ENCODE measurements at places on chromosomes 12 and 14.
A peak's percentile ranks its signal among the peaks of the same experiment; 100 is the strongest.

GRCh38 chr14:92686411-92686899, 62.0 kb downstream of the LGMN start:
- no peak for DNase-seq

GRCh38 chr14:32947081-32947480, 8.4 kb downstream of the NPAS3 start:
- no peak for DNase-seq

DNA sequence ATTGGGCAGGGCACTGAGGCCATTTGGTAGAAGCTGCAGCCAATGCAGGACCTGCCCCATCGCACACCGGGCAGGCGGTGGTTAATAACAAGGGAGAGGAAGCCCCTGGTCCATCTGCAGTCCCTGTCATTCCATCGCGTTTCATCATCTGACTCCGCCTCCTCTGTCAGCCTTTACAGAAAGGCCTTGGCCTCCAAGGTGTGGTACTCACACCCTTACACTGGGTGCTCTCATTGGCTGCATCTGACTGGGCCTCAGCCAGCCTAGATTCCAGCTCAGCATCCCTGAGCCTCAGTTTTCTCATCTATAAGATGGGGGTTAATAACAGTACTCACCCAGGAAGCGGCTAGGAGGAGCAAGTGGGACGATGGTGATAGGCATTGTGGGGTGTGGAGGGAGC, 14.7 kb upstream of the HHIPL1 start:
- peak; percentile 17 for DNase-seq

DNA sequence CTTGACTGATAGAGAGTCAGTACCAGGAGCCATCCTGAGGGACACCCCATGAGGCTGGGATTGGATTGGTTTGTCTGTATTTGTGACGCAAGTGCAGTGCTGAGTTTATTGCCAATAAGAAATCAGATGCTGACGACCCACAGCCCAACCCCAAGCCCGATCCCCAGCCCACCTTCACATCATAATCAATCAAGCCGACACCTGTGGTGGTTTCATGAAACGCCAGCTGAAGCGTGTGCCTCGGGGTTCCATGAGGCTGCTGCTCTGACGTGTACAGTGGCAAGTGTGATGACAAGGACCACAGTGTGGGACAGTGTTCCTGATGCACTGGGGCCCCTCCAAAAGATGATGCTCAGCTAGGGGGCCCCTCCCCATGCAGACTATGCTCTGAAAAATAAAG, 62.1 kb upstream of the C14orf180 start:
- no peak for DNase-seq

GRCh38 chr14:76126076-76126475, 25.6 kb upstream of the GPATCH2L start:
- DNase-seq = peak; percentile 75

- DNase-seq = peak; percentile 54
These were observed 48.7 kb downstream of the CHGA start for GRCh38 chr14:92971601-92972180.

- peak; percentile 48 for DNase-seq
These were observed 4.5 kb downstream of the TBX3 start for GRCh38 chr12:114679452-114679875.

GRCh38 chr12:1758887-1759286, 61.5 kb upstream of the LRTM2 start:
- DNase-seq = no peak

- no peak for DNase-seq
These were observed 116.8 kb downstream of the RIN3 start for GRCh38 chr14:92630367-92630766.

GRCh38 chr14:63179383-63179782, 24.9 kb upstream of the RHOJ start:
- DNase-seq = no peak

- DNase-seq = no peak
These were observed 283.9 kb upstream of the PRICKLE1 start for GRCh38 chr12:42873401-42873800.

DNA sequence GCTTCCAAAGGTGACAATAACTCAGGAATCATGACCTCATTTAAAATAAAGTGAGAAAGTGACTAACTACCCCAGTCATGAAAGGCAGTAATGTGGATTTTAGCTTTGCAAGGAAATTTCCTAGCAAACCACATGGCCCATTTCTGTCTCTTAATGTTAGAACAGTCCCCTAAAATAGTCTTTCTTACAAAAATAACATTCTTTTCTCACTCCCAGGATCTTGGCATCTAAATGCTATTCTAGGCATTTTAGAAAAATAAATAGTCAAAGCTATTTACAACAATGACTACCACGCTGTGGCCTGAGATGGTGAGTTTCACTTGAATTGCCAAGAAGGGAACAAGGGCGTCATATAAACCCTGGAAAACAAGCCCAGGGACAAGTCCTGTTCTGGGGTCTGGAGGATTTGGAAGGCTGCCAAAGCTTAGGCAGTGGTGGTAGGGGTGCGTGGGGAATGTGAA, 101.2 kb upstream of the CCDC175 start:
- DNase-seq = peak; percentile 80

GRCh38 chr14:35122696-35123387, 490 bp downstream of the PRORP start:
- DNase-seq = peak; percentile 62

DNA sequence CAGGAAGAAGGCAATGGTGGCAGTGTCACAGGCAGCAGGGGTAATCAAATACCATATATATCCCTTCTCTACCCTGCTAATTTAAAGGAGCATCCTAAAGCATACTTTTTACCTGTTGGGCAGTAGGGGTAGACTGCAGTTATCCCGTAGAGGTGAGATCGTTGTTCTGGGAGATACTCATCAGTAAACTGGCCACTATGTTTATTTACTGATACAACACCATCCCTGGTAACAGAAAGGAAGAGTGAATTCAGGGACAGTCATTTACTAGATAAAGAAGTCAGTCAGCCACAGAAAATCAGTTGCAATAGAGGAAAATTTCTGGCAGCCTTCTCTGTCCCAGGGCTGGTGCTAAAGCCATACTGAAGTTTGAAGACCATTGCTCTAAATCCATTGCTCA, 16.3 kb downstream of the RTRAF start:
- no peak for DNase-seq

DNA sequence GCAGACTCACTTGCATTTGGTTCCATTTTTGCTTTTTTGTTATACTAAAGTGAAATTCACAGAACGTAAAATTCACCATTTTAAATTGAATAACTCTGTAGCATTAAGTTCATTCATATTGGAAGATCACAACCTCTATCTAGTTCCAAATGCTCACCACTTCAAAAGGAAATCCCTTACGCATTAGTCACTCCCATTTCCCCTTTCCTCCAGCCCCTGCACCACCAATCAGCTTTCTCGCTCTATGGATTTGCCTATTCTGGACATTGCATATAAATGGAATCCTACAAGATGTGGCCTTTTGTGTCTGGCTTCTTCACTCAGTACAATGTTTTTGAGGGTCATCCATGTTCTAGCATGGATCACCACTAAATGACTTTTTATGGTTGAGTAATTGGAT, 294.5 kb downstream of the KSR2 start:
- DNase-seq = no peak

- DNase-seq = peak; percentile 89
These were observed 178.1 kb upstream of the ALG10B start for GRCh38 chr12:38138225-38139221.

- no peak for DNase-seq
These were observed 162.2 kb downstream of the DIO2 start for GRCh38 chr14:80049055-80049454.

GRCh38 chr14:75340921-75341320, 62.3 kb downstream of the FOS start:
- DNase-seq = no peak

DNA sequence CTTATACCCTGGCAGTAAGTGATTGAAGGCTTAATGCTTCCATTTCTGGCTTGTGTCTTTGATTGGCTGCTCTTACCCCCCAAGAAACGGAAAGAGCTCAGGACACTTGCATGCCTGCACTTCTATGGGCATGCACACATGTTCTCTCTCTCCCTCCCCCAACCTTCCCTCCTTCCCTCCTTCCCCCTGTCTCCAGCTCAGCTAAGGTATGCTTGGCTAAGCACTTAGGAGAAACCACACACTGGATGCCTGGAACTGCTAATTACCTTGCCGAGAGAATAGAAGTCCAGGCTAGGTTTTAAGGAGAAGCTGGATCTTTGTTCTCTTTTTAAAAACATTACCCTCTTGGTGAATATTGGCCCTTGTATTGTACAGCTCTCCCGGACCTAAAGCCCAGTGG, 1072.8 kb upstream of the TMEM132C start:
- DNase-seq = no peak

- no peak for DNase-seq
These were observed 28.8 kb downstream of the CLEC1A start for GRCh38 chr12:10069976-10070375.

DNA sequence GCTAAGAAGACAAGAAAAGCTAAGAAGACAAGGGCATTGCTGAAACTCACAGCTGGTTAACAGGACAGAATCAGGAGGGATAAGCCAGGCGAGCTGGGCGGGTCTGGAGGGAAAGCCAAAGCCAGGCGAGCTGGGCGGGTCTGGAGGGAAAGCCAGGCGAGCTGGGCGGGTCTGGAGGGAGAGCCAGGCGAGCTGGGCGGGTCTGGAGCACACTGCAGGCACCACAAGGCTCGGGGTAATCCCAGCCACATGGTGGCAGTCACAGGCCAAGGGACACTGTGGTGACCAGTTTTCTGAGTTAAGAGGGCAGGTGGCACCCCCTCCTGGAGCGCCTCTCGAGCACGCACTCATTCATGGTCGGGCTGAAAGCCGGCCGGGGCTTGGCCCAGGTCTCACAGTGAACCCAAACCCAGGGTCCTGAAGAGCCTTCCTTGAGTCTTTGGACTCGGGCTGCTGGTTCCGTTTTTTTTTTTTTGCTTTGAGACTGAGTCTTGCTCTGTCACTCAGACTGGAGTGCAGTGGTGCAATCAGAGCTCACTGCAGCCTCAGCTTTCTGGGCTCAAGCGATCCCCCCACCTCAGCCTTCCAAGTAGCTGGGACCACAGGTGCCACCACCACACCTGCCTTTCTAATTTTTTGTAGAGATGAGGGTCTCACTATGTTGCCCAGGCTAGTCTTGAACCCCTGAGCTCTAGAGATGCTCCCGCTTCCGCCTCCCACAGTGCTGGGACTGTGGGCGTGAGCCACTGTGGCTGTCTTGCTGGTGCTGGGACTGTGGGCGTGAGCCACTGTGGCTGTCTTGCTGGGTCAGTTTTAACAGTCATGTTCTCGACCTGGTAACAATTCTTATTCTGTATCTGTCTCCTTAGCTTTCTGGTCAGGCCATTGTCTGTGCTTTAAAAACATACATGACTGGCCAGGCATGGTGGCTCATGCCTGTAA, 40.2 kb downstream of the HSP90AA1 start:
- peak; percentile 88 for DNase-seq

GRCh38 chr12:8698132-8698851, 501 bp downstream of the RIMKLB start:
- peak; percentile 92 for DNase-seq

- DNase-seq = peak; percentile 18
These were observed 154.3 kb upstream of the CCND2 start for GRCh38 chr12:4119157-4119761.

- DNase-seq = no peak
These were observed 71.7 kb upstream of the CPSF6 start for GRCh38 chr12:69167648-69168165.

DNA sequence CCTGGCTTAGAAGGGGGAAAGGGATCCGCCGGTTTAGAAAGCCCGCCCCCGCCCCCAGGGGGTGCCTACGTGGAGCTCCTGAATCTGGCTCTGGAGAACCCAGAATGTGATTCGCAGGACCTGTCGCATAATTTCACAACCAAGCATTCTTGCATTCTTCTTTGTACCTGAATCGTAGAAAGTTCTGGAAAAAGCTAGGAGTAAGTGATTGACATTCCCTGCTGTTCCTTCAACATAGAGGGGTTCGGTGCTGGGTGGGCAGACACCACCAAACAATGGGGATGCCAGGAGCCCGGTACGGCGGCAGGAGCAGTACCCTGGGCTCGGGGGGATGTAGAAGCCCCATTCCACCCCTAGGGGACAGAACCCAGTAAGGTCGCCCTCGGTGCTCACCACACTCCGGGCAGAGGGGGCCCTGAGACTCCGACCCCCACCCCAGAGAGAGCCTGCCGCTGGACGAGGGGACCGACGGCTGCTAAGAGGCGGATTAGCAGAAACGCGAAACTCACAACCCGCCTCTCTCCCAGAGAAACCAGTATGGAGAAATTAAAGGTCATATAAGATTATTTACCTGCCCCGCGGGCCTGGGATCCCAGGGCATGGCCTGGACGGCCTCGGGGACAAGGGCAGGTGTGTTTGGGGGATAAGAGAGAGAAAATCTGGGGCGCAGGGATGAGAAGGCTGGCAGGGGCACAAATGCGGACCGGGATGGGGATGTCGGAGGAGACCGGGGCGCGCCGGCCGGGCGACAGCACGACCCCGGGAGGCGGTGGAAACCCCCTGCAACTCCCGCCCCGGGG, 520 bp downstream of the CSRP2 start:
- DNase-seq = peak; percentile 74

DNA sequence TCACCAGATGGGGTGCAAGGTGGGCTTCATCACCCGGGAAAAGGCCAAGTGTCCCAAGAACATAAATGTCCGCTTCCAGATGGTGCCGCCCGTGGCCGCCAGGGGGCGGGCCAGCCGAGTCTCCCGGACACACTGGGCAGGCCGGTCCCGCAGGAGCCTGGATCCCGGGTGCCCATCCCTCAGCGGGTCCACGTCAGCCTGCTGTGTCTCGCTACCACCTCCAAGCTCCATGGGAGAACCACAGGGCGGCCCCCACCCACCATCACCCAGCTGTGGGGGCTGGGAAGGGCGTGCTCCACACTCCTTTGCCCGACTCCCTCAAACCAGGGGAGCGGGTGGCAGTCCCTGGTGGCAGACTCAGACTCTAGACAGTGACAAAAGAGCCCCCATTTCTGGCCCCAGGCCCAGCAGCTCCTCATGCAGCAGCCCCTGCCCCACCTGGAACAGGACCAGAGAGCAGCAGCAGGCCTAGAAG, 22.0 kb upstream of the NUDT14 start:
- DNase-seq = peak; percentile 99

DNA sequence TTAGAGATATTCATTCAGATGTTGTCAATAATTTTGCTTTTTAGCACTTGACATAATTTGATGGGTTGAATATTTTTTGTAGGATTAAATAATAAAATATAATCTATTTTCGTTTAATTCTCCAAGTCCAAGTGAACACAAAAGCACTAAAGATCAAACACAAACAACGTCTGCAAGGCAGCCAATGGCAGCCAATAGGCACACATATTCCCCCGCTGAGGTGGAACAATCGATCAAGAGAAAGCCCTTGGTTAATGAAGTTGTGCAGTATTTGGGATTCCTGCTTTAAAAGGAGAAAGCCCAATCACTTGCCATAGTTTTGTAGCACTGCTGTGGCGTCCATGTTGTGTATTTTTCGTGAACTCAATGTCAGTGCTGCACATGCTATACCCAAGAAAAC, 1.5 kb downstream of the DHRS7 start:
- no peak for DNase-seq

DNA sequence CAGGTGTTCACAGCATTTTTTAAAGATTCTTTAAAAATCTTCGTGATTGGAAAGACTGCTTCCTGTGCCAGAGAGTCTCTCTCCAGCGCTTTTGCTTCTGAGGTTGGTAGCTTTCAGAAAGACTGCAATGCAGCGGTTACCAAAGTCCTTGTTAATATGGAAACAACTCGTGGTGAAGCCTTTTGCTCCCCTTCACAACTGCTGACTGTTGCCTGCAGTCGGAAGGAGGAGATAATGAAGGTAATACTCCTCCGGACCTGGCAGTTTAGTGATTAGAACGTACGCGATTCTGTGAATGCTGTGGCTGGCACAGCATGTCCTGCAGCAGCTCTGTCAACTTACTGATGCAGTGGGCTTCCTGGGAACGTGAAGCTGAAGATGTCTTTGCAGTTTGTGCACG, 50.9 kb downstream of the TRAF3 start:
- no peak for DNase-seq
